Vagina (tissue), 2 donors: ENCODE measurements at places on chromosomes 12 and 14.

- H3K4me3 ChIP-seq = no peak overlapping the region
- H3K4me1 ChIP-seq = peaks cover 85% of the 10 kb centered on the region
- no peak for DNase-seq
- H3K27me3 ChIP-seq = no peaks in the 10 kb centered on the region
- H3K27ac ChIP-seq = no peak overlapping the region
Observed at GRCh38 chr14:50656776-50657175, 11.3 kb downstream of the SAV1 start.

- no peaks in the 10 kb centered on the region for H3K4me1 ChIP-seq
- H3K27me3 ChIP-seq = no peaks in the 10 kb centered on the region
Observed at GRCh38 chr12:40313928-40314327, 89.1 kb downstream of the LRRK2 start.

DNA sequence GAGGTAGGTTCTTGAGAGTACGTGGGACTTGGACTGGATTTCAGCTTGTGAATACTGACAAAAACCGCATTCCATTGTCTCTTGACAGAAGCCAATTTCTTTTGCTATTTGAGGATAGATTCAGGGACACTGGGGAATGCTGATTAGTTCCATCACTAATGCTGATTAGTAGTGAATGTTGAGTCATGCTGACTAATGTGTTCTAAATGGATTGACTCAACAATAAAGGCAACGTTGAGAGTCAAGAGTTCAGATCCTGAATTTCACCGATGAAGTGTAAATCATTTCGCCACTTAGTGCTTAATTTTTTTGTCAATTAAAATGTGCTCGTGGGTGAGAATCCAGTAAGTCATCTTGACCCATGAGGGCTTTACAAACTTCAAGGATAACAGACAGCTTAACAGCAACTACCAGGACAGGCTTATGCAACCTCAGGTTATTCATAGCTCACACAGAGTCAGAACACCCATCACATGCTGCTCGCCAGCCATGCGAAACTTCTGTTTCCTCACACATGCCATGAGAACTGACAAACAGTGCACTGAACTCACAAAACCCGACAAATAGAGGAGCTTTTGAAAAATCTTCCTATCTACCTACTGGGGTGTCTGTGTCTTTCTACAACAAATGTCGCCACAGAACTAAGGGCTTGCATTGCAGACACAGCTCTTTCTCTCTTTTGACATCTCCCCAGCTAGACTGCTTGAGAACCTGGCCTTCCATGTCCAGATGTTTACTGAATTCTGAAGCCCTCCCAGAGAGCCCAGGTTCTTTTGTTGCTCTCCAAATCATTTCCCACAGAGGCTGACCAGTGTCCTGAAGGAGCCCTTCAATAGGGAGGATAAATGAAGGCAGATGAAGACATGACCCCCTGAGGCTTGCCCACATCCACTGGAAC is 316.4 kb downstream of the ZFP36L1 start:
- peak overlapping the region; percentile 82 for H3K27ac ChIP-seq
- H3K27me3 ChIP-seq = no peaks in the 10 kb centered on the region
- no peaks in the 10 kb centered on the region for H3K36me3 ChIP-seq
- peak; percentile 94 for DNase-seq
- peaks cover 23% of the 10 kb centered on the region for H3K4me1 ChIP-seq
- H3K4me3 ChIP-seq = no peak overlapping the region

- DNase-seq = no peak
- H3K27me3 ChIP-seq = no peaks in the 10 kb centered on the region
- no peak overlapping the region for H3K27ac ChIP-seq
- no peaks in the 10 kb centered on the region for H3K36me3 ChIP-seq
- peaks cover 6% of the 10 kb centered on the region for H3K4me1 ChIP-seq
- no peak overlapping the region for H3K4me3 ChIP-seq
Observed at GRCh38 chr12:80709811-80710726, 2.6 kb downstream of the MYF6 start.

- no peak overlapping the region for H3K27ac ChIP-seq
- no peaks in the 10 kb centered on the region for H3K4me1 ChIP-seq
- H3K36me3 ChIP-seq = no peaks in the 10 kb centered on the region
- H3K4me3 ChIP-seq = no peak overlapping the region
- DNase-seq = no peak
Observed at GRCh38 chr12:9198012-9198411, 10.2 kb downstream of the PZP start.

- H3K36me3 ChIP-seq = no peaks in the 10 kb centered on the region
- H3K4me1 ChIP-seq = no peaks in the 10 kb centered on the region
- no peak overlapping the region for H3K4me3 ChIP-seq
- H3K27ac ChIP-seq = no peak overlapping the region
- no peak for DNase-seq
Observed at GRCh38 chr12:107178776-107179175, 85.4 kb upstream of the CRY1 start.

GRCh38 chr12:125683748-125684381 is 618.6 kb downstream of the AACS start:
- no peaks in the 10 kb centered on the region for H3K36me3 ChIP-seq
- H3K4me3 ChIP-seq = no peak overlapping the region
- H3K27ac ChIP-seq = no peak overlapping the region
- H3K4me1 ChIP-seq = no peaks in the 10 kb centered on the region
- DNase-seq = no peak
- no peaks in the 10 kb centered on the region for H3K27me3 ChIP-seq

DNA sequence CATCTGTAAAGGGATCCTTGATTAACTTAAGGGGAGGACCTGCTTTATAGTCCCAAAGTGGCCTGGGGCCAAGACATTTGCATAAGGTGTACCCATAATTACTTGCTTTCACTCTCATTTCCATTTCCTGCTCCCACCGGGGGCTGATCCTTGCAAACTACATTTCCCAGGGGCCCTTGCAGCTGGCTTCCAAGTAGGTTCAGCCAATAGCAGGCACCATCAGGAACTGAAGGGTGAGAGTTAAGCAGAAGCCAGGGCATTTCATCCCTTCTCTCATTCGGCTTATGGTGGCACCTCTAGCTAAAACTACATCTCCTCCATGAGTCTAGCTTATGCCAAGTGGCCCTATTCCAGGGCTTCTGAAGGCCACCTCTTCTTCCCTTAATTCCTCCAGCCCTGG is 88.8 kb downstream of the CCDC60 start:
- DNase-seq = no peak
- H3K4me1 ChIP-seq = no peaks in the 10 kb centered on the region
- no peak overlapping the region for H3K27ac ChIP-seq

- peak overlapping the region; percentile 29 for H3K4me3 ChIP-seq
- H3K27ac ChIP-seq = peak overlapping the region; percentile 87
- H3K27me3 ChIP-seq = no peaks in the 10 kb centered on the region
- no peaks in the 10 kb centered on the region for H3K36me3 ChIP-seq
- peaks cover 10% of the 10 kb centered on the region for H3K4me1 ChIP-seq
- DNase-seq = no peak
Observed at GRCh38 chr14:89041257-89041582, 216.8 kb downstream of the TTC8 start.

DNA sequence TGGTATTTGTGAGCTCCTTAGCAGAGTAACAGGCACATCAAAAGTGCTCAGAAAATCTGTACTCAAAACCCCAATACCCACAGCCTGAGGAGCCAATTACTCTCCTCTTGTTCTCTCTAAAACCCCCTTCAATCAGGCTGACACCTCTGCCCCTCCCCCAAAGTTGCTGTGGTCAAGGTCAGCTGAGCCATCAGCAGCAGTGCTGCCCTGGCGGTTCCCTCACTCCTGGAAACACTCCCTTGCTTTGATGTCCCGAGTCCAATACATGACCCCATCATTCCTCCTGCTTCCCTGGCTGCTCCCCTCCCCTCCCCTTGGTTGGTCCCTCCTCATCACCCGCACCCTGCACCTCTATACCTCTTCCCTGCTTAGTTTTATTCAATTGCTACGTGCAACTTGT is 57.2 kb upstream of the C14orf132 start:
- no peak overlapping the region for H3K27ac ChIP-seq
- H3K4me1 ChIP-seq = no peaks in the 10 kb centered on the region
- H3K27me3 ChIP-seq = no peaks in the 10 kb centered on the region
- no peak for DNase-seq
- no peak overlapping the region for H3K4me3 ChIP-seq

GRCh38 chr12:1605129-1606020 is 11.0 kb upstream of the FBXL14 start:
- DNase-seq = no peak
- H3K27ac ChIP-seq = peak overlapping the region; percentile 84
- no peaks in the 10 kb centered on the region for H3K36me3 ChIP-seq
- peaks cover 36% of the 10 kb centered on the region for H3K4me1 ChIP-seq
- no peaks in the 10 kb centered on the region for H3K27me3 ChIP-seq

DNA sequence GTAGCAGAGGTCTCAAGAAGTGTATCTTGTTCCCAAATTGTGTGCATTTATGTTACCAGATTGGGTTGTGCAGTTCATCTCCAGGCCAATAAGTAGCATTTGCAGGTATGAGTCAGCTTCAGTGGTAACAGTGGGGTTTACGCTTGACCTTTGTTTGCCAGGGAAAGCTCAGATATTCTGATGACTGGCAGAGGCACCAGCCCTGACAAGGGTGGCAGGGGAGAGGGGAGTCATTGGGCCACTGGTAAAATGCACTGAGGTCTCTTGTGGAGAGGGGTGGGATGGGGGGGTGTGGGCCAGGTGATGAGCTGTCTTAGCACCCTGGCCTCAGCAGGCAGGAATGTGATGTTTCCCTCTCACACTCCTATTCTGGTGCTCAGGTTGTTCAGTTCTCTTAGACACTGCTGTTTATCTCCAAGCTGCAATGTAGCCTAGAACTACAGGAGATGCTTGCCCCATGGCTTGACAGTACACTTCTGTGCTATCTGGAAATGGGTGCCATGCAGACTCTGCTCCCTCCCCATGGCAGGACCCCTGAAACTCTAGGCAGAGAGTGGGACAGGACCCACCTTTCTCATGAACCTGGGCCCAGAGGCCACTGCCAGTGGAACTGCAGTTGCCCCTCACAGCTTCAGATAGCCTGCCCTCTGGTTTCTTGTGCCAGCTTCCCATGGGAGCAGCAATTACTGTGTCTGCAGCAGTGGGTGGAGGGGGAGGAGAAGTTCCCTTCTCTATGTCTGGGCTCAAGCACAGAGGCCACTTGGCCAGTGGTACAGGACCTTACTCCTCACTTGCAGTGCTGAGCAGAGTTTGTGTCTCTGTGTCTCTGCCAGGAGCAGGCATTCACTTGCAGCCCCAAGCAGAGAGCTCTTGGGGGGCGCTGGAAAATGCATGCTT is 31.9 kb downstream of the USP15 start:
- no peak overlapping the region for H3K4me3 ChIP-seq
- no peak for DNase-seq
- H3K36me3 ChIP-seq = peaks cover 8% of the 10 kb centered on the region
- H3K27ac ChIP-seq = no peak overlapping the region
- H3K4me1 ChIP-seq = peaks cover 10% of the 10 kb centered on the region

- H3K4me3 ChIP-seq = peak overlapping the region; percentile 87
- H3K27ac ChIP-seq = peak overlapping the region; percentile 51
- no peaks in the 10 kb centered on the region for H3K36me3 ChIP-seq
- DNase-seq = no peak
Observed at GRCh38 chr12:68332728-68333630, 817 bp upstream of the MDM1 start.

GRCh38 chr12:68972595-68972994 is 39.6 kb upstream of the CPM start:
- no peaks in the 10 kb centered on the region for H3K4me1 ChIP-seq
- H3K27ac ChIP-seq = no peak overlapping the region
- H3K4me3 ChIP-seq = no peak overlapping the region
- DNase-seq = no peak
- no peaks in the 10 kb centered on the region for H3K36me3 ChIP-seq

GRCh38 chr12:106147956-106148355 is 9.2 kb upstream of the NUAK1 start:
- no peak overlapping the region for H3K27ac ChIP-seq
- DNase-seq = no peak
- H3K4me1 ChIP-seq = peaks cover 1% of the 10 kb centered on the region
- H3K27me3 ChIP-seq = no peaks in the 10 kb centered on the region
- H3K36me3 ChIP-seq = no peaks in the 10 kb centered on the region
- H3K4me3 ChIP-seq = no peak overlapping the region

GRCh38 chr12:131939007-131939406 is 9.9 kb downstream of the PUS1 start:
- H3K4me1 ChIP-seq = no peaks in the 10 kb centered on the region
- no peaks in the 10 kb centered on the region for H3K27me3 ChIP-seq
- H3K4me3 ChIP-seq = no peak overlapping the region
- no peaks in the 10 kb centered on the region for H3K36me3 ChIP-seq
- DNase-seq = no peak

- H3K4me3 ChIP-seq = no peak overlapping the region
- H3K27ac ChIP-seq = peak overlapping the region; percentile 98
- no peak for DNase-seq
- peaks cover 43% of the 10 kb centered on the region for H3K4me1 ChIP-seq
- H3K36me3 ChIP-seq = no peaks in the 10 kb centered on the region
Observed at GRCh38 chr12:638953-639557, 24.2 kb downstream of the NINJ2 start.

- no peak for DNase-seq
- H3K36me3 ChIP-seq = no peaks in the 10 kb centered on the region
- peak overlapping the region; percentile 86 for H3K27ac ChIP-seq
- H3K4me3 ChIP-seq = no peak overlapping the region
- peaks cover 29% of the 10 kb centered on the region for H3K4me1 ChIP-seq
Observed at GRCh38 chr14:96105089-96105925, 66.1 kb downstream of the C14orf132 start.

GRCh38 chr12:65595016-65595560 is 229.2 kb upstream of the HMGA2 start:
- no peaks in the 10 kb centered on the region for H3K36me3 ChIP-seq
- peaks cover 11% of the 10 kb centered on the region for H3K4me1 ChIP-seq
- H3K4me3 ChIP-seq = no peak overlapping the region
- H3K27me3 ChIP-seq = no peaks in the 10 kb centered on the region
- no peak overlapping the region for H3K27ac ChIP-seq

DNA sequence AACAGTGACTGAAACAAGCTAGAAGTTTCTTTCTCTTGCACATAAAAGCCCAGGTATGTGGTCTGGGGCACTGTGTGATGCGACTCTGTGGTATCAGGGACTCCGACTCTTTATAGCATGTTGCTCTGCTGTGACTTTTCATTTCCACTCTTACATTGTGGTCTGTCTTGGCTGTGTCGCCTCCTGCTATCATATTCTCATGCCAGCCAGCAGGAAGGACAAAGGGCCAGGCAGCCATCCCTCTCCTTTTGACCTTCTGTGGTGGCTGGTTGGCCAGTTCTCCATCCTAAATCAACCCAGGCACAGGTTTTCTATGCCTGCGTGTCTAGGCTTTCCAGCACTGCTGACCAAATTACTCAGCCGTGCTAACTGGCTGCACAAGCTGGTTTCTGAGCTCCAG is 8.0 kb downstream of the ACAD10 start:
- no peak for DNase-seq
- no peaks in the 10 kb centered on the region for H3K27me3 ChIP-seq
- no peak overlapping the region for H3K4me3 ChIP-seq
- H3K27ac ChIP-seq = no peak overlapping the region
